ENCODE measurements at places on chromosomes 11 and 22. TPM values are rescaled to one million over a fixed set of nuclear protein-coding genes. Genes with fewer than 3 reads are reported as not detected.

BDNF gene
- total RNA-seq = 0.92 TPM

RHOD gene
- total RNA-seq = 219 TPM

THY1 gene
- 7.6 TPM for total RNA-seq

TMEM121B gene
- total RNA-seq = 0.12 TPM

HEPHL1 gene
- total RNA-seq = 7.6 TPM

OR2AG2 gene
- total RNA-seq = 0.08 TPM

FGF3 gene
- not detected for total RNA-seq

CAVIN3 gene
- total RNA-seq = 18.8 TPM

ARHGAP8 gene
- total RNA-seq = 3.6 TPM

OR52I1 gene
- not detected for total RNA-seq

GAL3ST3 gene
- not detected for total RNA-seq

MMP13 gene
- not detected for total RNA-seq

ACR gene
- total RNA-seq = not detected

OR8D1 gene
- total RNA-seq = not detected

GGTLC3 gene
- not detected for total RNA-seq

HTR3A gene
- total RNA-seq = not detected

PAX6 gene
- not detected for total RNA-seq

ME3 gene
- 18.3 TPM for total RNA-seq

IL18 gene
- total RNA-seq = 43.7 TPM

UBQLN3 gene
- total RNA-seq = not detected

MPEG1 gene
- 0.04 TPM for total RNA-seq

APOL6 gene
- 7.8 TPM for total RNA-seq

MS4A7 gene
- 16.2 TPM for total RNA-seq

SLC25A18 gene
- 0.76 TPM for total RNA-seq

DEUP1 gene
- not detected for total RNA-seq

OR51L1 gene
- total RNA-seq = not detected

PKNOX2 gene
- total RNA-seq = 0.40 TPM

HBB gene
- 2.7 TPM for total RNA-seq

RFPL1 gene
- total RNA-seq = not detected

C11orf97 gene
- not detected for total RNA-seq

MTMR3 gene
- total RNA-seq = 36.7 TPM

All from esophagus squamous epithelium (tissue), 5 donors.